Hepatocyte (in vitro differentiated cells): ENCODE measurements at places on chromosomes 1 and 21.

DNA sequence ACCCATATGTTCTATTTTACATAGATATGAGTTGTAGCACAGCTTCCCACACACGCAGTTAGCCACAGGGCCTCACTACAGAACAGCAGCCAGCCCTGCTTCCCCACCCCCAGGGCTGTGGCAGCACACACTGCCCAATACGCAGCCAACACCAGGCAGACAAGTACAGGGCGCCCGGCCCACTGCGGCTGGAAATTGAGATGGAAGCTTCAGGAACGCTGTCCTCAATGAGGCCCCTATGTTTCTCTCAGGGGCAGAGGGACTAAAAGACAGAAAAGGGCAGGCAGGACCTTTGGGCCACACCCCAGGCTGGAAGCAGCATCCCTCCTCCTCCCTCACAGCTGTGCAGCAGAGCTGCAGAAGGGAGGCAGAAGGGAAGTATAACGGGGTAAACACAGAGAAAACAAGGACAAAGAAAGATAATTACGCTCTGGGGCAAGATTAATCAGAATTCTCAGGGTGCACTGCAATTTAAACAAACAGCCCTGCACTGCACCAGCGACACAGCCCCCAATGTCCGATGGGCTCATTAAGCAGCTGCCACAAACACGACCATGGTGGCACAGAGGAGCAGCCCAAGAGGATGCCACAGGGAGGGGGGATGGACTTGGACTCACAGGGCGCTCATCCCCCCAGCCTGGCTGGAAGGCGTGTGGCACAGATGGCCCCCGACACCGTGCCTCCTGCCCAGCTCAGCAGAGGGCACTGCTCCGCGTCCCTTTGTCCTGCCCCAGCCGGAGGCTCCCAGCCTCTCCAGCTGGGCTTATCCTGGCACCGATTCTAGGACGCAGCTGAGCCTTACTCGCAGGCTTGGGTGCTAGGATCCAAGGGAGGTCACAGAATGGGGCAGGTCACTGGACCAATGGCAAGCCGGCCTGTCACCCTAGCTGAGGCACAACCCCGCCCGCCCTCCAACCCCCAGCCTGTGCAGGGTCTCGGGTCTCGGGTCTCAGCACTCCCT lies 14.2 kb downstream of the WDR4 start:
- no peak for DNase-seq

GRCh38 chr1:56931686-56932085 lies 34.1 kb downstream of the C8B start:
- no peak for DNase-seq

- peak; percentile 85 for DNase-seq
Observed at GRCh38 chr1:223700942-223701637, 11.2 kb upstream of the CAPN2 start.

DNA sequence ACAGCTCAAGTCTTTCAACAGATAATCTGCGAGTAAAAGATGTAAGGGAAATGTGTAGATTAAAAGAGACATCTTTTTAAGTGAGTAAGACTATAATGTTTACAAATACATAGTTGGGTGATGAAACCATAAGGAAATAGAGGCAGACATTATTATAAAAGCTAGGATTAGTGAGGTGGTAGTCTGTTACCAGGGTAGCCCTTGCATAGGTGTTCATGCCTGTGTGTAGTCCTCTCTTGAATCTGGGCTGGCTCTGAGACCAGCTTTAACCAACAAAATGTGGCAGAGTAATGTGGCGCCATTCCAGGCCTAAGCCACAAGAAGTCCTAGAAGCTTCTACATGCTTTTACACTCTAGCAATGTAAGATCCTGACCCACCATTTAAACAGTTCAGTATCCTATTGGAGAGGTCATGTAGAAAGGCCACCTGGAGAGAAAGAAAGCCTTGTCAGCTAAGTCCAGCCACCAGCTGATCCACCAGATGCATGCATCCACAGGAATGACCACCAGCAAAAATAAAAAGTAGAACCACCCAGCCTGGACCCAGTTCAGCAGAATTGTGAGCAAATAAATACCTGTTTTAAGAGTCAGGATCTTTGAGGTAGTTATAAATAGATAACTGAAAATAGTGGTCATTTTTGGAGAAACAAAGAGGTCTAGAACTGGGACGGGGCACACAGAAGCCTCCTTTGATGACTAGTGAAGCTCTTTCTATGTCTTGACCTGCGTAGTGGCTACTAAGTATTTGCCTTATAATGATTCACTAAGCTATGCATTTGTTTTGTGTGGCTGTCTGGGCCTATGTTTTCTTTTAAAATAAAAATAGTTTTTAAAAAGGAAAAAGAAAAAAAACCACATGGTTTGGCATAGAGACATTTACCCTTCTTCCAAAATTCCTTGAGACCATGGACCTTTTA lies 8.1 kb downstream of the NIBAN1 start:
- no peak for DNase-seq

- DNase-seq = no peak
Observed at GRCh38 chr1:200673952-200674823, 4.5 kb upstream of the DDX59 start.
